AG08395 (cell line): ENCODE measurements at places on chromosomes 5 and 9.

DNA sequence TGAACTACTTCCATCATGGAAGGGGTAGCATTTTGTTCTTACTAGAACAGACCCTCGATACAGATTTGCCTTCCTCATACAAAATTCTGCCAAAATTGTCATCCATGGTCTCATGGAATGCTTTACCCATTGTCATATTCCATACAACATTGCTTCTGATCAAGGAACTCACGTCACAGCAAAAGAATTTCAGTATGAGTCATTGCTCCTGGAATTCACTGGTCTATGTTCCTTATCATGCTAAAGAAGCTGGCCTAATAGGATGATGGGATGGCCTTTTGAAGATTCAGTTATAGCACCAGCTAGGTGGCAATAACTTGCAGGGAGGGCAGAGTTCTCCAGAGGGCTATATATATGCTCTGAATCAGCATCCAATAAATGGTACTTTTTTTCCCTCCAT, 18.2 kb upstream of the FNIP1 start:
- DNase-seq = peak; percentile 60

DNA sequence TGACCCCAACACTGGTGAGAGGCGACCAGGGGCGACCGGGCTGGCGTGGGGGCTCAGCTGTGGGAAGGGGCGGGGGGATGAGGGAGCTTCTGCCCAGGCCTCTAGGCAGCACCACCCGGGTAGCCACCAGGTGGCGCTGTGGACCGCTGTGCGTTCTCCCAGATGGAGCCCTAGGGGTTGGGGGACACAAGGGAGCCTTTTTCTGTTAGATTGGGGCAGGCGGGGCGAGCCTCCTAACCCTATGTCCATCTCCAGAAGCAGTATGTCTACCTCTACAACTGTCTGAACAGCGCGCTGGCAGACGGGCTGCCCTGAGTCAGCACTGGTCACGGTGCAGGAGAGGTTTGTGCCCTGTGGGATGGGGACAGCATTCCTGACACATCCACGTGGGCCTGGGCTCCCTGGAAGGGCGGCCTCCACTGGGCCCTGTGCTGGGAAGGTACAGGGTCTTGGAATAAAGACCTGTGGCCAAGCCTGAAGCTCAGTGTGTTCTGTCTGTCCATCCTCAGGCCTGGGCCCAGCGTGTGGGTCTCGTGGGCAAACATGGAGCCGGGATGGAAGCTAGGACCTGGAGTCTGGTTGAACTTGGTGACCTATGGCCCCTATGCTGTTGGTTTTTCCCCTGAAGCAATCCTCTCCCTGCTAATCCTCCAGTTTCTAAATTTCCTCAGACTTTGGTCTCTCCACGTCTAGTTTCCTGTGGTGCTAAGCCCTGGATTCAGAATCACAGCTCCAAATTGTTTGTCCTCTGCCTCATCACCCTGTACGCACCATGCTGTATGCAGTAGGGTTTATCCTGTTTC, 23.1 kb upstream of the SPTLC1 start:
- peak; percentile 44 for DNase-seq

- no peak for DNase-seq
Observed at GRCh38 chr5:32597041-32597629, 11.8 kb downstream of the SUB1 start.

DNA sequence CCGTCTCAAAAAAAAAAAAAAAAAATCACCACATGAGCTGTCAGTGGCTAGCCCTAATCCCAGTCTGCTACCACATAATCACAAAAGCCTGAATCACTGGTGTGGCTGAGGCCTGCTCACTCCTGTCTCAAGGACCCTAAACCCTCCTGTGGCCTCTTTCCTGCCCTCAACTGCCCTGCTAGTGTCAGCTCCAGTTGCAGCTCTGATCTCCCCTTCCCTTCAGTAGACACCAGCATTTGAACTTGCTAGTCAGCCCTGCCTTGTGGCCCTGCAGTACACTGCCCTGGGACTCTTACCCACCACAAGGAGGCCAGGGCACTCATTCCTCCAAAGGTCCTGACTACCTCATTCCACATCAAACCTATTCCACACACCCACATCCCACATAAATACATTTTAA, 9.5 kb upstream of the P4HA2 start:
- peak; percentile 41 for DNase-seq

DNA sequence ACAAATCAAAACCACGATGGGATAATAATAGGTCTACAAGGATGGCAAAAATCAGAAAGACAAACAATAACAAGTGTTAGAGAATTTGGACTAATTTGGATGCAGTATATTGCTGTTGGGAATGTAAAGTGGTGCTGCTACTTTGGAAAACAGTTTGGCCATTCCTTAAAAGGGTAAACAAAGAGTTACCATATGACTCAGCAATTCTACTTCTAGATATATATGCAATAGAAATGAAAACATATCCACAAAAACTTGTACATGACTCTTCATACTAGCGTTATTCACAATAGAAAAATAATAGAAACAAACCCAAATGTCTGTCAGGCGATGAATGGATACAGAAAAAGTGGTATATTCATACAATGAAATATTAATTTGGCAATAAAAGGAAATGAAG, 58.3 kb downstream of the JAK2 start:
- DNase-seq = no peak

DNA sequence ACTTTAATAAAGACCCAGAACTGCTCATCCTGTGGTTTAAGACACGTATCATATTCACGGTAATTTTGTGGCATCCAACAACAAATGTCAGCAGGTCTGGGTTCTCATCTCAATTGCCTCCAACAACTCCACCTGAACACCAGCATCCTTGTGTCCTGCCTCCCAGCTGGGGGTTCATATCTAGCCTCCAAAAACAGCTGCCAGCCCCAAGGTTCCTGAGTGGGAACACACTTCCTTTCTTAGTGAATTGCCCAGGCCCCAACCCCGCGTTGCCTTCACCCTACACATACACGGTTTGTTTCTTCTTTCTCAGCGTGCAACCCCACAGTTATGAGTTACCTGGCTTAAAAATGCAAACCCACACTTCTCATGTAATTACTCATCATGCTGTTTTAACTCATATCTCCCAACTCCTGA, 77.9 kb downstream of the SEMA4D start:
- DNase-seq = no peak

DNA sequence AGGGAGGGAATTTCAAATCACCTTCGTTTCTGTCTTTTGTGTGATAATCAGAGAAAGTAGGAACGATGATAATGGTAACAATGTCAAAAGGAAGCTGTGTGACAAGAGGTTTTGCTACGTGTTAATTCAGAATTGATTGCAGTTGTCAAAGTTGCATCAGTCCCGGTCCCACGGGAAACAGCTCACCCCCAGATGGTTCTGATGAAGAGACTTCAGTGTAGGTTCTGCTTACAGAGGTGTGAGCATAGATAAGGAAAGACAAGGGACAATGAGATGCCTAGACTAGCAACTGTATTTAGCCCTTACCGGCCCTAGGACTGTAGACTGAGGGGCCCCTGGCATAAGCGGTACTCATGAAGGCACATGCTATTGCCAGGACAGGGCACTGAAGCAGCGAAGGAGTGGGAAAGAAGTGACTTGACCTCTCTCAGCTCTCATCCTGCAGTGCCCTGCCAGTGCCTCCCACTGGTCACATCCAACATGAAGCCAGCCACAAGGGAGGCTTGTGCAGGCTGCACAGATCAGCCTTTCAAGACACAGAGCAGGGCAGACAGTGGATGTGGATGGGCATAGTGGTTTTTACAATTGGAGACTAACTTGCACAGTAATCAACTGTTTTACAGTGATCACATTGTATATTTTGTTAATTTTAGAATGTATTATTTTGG, 21.1 kb downstream of the PDE8B start:
- no peak for DNase-seq

- DNase-seq = no peak
Observed at GRCh38 chr9:23747088-23748075, 78.7 kb downstream of the ELAVL2 start.

GRCh38 chr9:109751253-109751652, 28.7 kb upstream of the PALM2AKAP2 start:
- no peak for DNase-seq

GRCh38 chr9:136799079-136799853, 3.1 kb downstream of the CCDC183 start:
- no peak for DNase-seq

GRCh38 chr9:90868555-90868954, 66.9 kb downstream of the SYK start:
- no peak for DNase-seq

DNA sequence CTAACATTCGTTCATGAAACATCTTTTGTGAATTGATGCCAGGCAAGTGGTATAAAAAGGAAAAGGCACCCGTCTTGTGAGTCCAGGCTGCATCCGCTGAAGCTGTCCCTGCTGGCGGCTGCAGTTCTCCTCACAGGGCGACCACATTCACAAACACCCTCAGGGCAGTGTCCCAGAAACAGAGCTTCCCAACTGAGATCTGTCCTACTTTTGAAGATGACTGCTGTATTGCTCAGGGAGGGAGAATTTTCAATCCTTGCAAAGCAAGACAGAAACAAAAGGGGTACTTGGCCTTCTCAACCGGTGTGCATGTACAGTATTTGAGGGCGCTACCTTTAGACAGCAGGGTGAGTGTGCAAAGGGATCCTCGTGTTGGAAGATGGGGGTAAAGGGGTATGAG, 316.1 kb downstream of the GADD45G start:
- DNase-seq = no peak

DNA sequence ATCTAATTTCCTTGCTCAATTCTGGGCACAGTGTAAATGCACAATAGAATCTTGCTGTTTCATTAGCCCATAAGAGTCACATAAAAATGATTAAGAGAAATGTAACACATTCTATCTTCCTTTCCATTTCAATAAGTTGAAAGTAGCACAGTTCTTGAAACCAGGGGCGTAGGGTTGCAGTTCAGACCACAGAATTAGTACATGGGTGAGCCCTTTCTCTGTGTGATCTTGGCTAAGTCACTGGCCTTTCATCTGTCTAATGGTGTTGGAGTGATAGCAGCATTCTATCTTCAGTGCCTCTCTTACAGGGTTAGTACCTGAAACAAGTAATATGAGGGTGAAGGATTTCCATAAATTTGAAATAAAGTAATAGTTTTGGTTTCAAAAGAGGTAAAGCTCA, 445.3 kb upstream of the ZNF462 start:
- no peak for DNase-seq

GRCh38 chr9:34276772-34277171, 52.3 kb downstream of the KIF24 start:
- DNase-seq = no peak

GRCh38 chr5:9951865-9952516, 297.7 kb downstream of the ATPSCKMT start:
- no peak for DNase-seq

GRCh38 chr9:37800631-37801286, at the start of gene DCAF10:
TSS of gene DCAF10 (plus strand) at chr9:37800797. CDS start at chr9:37800867, 70 bp downstream.
- peak; percentile 83 for DNase-seq

DNA sequence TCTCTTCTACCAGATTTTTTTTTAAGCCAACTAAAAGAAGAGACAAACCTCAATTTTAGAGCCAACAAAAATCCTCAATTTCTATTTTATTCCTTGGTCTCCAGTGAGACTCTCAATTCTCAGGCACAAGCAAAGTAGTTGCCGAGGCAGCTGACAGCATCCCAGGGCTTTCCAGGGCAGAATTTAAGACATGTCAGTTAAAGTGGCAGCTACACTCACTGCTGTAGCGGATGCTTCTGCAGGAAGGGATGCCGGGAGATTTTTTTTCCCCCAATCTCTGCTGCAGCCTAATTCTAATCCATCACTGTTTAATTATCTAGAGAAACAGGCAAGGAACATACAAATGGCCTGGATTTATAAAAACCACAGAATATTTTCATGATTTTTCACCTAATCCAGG, 57.0 kb downstream of the TTC39B start:
- DNase-seq = no peak

- DNase-seq = no peak
Observed at GRCh38 chr9:100408546-100409175, 18.3 kb upstream of the MSANTD3 start.

DNA sequence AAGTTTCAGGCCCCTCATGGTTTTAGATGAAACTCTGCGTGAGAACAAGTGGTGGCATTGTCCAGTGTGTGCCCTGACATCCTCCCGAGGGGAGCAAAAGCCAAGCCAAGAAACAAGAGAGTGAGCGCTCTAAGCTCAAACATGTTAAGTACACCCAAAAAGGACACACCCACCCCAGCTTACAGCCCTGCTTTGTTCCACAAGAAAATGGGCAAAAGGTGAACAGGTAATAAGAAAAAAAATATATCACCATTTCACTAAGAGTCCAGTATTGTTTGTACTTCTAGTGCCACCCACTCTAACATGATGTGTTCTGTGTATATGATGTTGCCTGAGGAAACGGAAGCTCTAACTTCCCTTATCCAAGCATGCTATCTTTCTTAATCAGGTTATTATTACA, 278.2 kb downstream of the SLIT3 start:
- no peak for DNase-seq

- peak; percentile 15 for DNase-seq
Observed at GRCh38 chr9:111527347-111527746, 2.4 kb downstream of the ZNF483 start.

DNA sequence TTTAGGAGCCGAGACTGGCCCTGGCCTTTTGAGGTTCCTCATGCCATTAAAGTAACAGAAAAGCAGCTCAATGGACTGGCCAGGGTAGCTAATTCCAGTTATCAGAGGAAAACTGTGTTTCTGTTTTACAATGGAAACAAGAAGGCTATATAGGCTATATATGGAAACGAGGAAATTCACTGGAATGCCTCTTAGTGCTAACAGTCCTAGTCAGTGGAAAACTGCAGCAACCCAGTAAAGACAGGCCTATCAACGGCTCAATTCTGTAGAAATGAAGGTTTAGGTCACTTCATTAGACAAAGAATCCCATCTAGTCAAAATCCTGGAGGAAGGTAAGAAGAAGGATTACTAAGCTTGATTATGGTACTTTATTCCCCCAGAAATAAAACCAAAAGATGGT, 3.2 kb upstream of the TICAM2 start:
- no peak for DNase-seq

- no peak for DNase-seq
Observed at GRCh38 chr5:3596261-3596825, 711 bp downstream of the IRX1 start.

- DNase-seq = no peak
Observed at GRCh38 chr5:149149942-149150341, 8.6 kb downstream of the ABLIM3 start.

DNA sequence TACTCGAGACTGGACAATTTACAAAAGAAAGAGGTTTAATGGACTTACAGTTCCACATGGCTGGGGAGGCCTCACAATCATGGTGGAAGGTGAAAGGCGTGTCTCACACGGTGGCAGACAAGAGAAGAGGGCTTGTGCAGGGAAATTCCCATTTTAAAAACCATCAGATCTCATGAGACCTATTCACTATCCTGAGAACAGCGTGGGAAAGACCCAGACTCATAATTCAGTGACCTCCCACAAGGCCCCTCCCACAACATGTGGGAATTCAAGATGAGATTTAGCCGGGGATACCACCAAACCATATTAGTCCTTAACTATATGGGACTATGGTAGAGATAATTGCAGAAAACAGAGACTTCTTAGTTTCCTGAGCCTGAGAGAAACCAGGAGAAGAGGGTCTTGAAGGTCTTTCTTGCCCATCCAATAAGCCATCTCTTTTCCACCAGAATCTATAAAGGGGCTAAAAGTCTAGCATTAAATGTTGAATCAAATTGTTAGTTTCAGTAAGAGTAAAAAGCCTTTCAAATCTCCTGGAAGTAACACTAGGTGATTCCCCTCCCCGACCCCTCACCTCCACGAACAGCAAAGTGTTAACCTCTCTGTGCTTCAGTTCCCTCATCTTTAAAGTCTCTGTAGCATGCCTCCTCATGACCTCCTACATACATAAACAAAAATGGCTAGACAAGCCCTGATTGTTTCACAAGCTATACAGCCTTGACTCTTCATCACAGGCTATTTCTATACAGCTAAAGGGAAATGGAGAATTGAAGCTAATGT, 259.1 kb downstream of the TMEM167A start:
- no peak for DNase-seq

GRCh38 chr9:123348317-123348992, 7.5 kb upstream of the CRB2 start:
- no peak for DNase-seq
